Activated CD4-positive, alpha-beta T cell treated with anti-CD3 and anti-CD28 coated beads for 36 hours (primary cell): ENCODE measurements at places on chromosomes 3 and 15. TPM values are rescaled to one million over a fixed set of nuclear protein-coding genes. Genes with fewer than 3 reads are reported as not detected.

The NGRN gene
- 23.9 TPM for total RNA-seq

The SSR3 gene
- 144 TPM for total RNA-seq

The CHRNA7 gene
- 0.11 TPM for total RNA-seq

The RGMA gene
- 0.14 TPM for total RNA-seq

The C3orf18 gene
- 31.7 TPM for total RNA-seq

The LRRC2 gene
- total RNA-seq = not detected

- no peak for DNase-seq
Observed at GRCh38 chr15:91632981-91633380, 220.5 kb upstream of the SLCO3A1 start.

GRCh38 chr3:72465853-72466252 is 382.4 kb downstream of the SHQ1 start:
- DNase-seq = no peak

DNA sequence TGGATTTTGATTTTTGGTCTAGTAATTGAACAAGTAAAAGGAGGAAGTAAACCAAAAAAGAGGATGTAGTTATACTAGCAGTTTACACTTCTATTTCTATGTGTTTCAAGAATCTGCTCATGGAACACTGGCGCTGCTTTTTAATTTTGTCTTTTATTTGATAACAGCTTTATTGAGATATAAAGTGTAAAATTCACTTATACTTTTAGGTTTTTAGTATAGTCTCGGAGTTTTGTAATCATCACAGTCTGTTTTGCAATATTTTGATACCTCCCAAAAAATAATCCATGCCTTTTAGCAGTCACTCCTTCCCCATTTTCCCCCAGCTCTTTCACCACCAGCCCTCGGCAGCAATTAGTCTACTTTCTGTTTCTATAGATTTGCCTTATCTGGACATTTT is 18.0 kb downstream of the UBE2E2 start:
- no peak for DNase-seq

GRCh38 chr15:41491889-41492288 is 1.8 kb upstream of the ITPKA start:
- no peak for DNase-seq

- no peak for DNase-seq
Observed at GRCh38 chr3:115254492-115255196, 107.6 kb upstream of the ZBTB20 start.
